Aorta (tissue), 5 donors: ENCODE measurements at places on chromosomes 7 and 10. TPM values are rescaled to one million over a fixed set of nuclear protein-coding genes. Genes with fewer than 3 reads are reported as not detected.

CALHM2 gene
- polyA plus RNA-seq: 31.7 TPM

EMX2 gene
- polyA plus RNA-seq: not detected

FAM131B gene
- 0.41 TPM for polyA plus RNA-seq

- DNase-seq: no peak
Measured at GRCh38 chr7:95874129-95874528, 101.8 kb downstream of the DYNC1I1 start.

DNA sequence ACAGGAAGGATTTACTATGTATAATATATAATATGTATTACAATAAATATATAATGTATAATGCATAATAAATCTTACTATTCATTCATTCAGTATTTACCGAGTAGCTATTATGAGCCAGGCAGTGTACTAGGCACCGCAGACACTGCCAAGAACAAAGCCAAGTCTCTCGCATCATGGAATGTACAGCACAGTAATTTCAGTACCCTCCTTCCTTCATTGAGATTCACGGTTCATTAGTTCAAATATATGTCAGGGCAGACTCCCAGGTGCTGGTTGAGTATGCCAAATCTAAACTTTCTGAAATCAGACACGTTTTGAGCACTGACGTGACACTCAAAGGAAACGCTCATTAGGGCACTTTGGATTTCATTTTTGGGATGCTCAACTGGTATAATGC is 9.1 kb downstream of the USP6NL start:
- no peak for DNase-seq

DNA sequence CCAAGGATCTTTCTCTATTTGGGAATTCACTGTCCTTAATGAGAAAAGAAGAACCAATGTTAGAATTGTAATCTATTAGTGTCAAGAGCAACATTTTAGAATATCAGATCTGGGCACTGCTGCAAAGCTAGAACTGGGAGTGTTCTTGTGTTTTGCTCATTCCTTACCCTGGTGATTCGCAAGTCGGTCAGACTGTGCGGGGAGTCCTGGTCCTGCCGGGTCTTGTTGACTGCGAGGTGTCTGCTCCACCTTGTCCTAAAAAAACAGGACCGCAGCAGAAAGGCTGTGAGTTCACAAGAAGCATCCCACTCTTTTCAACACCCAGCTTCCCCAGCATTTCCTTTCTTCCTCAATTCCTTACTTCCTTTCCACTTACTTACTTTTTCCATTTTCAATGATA is 79.0 kb downstream of the GRB10 start:
- DNase-seq: no peak

DNA sequence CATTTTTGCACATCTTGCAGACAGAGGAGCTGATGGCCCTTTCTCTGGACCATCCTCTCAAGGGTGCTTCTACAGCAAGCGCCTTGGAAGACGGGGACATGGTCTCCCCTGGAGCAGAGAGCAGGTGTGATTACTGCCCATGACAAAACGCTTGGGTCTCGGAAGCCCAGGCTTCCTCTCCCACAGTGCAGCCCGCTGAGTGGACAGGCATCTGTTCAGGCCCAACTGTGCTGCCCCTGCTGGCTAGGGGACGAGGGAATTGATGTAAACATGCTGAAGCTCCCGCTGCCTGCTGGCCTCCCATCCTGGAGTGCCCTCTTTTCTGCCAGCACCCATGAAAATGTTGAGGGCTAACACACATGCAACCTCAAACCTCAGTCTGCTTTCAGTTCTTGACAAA is 14.3 kb downstream of the IL15RA start:
- DNase-seq: no peak

LIPF gene
- 2.8 TPM for polyA plus RNA-seq

LEP gene
- polyA plus RNA-seq: 0.05 TPM

GRCh38 chr7:100599911-100600729 is 2.0 kb upstream of the PCOLCE start:
- DNase-seq: no peak

LAMTOR4 gene
- 267 TPM for polyA plus RNA-seq

DNA sequence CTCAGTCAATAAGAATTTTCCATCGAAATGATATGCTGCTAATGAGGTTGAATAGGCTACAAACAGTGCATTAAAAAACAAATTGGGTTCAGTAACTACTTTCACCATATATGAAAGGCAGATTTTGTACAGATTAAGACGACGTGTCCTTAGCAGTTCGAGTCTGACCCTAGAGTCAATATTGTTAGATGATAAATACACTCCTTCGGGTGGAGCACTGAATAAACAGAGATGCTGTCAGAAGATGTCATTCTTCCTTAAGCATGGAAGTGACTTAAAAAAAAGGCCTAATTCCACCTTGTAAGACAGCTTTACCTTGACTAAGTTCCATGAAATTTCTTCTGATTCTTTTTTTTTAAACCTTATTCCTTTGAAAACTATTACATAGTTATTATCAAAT is 5.8 kb upstream of the AGR2 start:
- no peak for DNase-seq

GJD4 gene
- not detected for polyA plus RNA-seq

EBLN1 gene
- not detected for polyA plus RNA-seq

PLXDC2 gene
- polyA plus RNA-seq: 27.7 TPM
